Right hindlimb (tissue), 1 donor: ENCODE measurements at places on chromosomes 5 and 9.

DNA sequence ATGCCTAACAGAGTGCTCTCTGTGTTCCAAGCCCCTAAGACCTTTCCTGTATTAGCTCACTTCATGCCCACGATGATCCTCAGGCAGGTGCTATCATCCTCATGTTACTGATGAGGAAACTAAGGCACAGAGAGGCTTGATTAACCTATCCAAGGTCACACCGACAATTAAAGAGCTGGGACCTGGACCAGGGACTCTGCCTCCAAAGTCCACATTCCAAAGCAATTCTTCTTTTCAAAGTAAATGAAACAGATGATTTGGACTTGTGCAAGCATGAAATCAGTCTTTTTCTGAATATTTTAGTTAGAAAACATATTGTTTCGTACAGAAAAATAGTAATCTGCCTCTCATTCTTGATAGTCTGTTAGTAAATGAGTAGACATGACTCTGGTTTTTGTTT is 18.1 kb upstream of the RASEF start:
- DNase-seq: no peak

DNA sequence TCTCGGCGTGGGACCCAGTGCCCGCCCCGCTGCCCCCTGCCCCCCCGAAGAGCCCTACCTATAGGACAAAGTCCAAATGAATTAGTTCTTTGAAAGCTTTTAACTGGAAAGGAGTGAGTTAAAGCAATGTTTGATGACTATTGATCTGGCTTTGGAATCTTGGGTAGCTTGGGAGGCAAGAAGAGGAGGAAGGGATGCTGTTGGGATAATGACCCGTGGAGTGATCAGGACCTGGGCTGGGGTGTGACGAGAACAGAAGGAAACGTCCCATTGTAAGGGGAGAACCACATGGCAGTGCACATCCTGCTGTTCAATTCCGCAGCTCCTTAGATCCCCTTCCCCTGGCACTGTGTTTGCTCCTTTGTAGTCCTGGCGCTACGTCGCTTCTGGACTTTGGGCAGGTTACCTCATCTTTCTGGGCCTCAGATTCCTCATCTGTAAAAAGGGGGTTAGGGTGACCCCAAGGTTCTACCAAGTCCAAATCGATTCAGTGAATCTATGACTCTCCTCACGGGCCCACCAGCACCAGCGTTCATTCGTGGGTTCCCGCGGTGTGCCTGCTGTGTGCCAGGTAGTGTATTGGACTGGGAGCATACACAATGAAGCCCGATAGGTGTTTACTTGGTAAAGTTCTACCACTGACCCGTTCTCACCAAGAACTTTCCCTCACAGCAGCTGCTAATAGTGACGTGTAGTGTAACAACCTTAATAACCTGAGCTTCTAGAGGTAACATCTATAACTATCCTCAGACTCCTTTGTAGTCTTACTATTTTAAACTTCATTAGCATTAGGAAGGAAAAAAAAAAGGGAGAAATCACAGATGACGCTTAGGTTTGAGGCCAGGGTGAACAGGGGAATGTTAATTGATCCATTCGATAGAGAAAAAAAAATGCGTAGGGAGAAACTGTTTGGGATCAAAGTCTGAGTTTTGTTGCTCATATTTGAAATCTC is 1.1 kb upstream of the NADK2 start:
- DNase-seq: peak; percentile 30

- no peak for DNase-seq
Observed at GRCh38 chr5:20649966-20650365, 662.0 kb upstream of the CDH18 start.

DNA sequence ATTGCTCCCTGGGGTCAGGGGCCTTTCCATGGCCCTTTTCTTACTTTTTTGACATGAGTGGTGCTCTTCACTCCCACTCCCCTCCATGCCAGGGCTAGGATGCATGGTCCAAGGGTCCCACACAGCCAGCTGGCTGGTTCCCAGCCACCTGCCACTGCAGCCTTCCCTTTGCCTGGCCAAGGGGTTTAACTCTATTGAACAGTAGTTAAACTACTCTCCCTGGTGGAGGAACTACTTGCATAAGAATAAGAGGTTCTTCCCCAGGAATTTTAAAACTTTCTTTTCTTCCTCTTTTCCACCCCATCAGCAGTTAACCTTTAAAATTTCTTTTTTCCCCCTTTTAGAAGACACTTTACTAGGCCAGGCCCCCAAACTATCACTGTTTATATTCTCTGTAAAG is 1532.8 kb upstream of the ACO1 start:
- no peak for DNase-seq

GRCh38 chr9:113695440-113695851 is 180.7 kb upstream of the ZNF618 start:
- no peak for DNase-seq

DNA sequence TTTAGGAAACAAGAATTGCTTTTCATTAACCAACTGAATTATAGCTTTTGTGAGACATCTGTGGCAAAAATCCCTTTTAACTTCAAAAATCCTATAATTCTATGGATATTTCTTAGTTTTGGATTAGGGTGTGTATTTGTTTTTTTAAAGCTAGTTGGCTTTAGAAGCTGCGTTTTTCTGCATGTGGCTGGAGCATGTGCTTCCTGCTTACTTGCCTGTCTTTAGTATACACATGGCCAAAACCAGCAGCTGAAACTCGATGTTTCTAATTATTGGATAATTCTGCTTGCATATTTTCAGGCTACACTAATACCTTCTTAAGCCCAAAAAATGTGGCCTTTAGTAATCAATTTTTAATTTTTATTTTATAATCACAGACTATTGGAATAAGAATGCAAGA is 8.9 kb downstream of the RECK start:
- DNase-seq: no peak

- DNase-seq: no peak
Observed at GRCh38 chr9:80951675-80952074, 737.7 kb downstream of the TLE1 start.

DNA sequence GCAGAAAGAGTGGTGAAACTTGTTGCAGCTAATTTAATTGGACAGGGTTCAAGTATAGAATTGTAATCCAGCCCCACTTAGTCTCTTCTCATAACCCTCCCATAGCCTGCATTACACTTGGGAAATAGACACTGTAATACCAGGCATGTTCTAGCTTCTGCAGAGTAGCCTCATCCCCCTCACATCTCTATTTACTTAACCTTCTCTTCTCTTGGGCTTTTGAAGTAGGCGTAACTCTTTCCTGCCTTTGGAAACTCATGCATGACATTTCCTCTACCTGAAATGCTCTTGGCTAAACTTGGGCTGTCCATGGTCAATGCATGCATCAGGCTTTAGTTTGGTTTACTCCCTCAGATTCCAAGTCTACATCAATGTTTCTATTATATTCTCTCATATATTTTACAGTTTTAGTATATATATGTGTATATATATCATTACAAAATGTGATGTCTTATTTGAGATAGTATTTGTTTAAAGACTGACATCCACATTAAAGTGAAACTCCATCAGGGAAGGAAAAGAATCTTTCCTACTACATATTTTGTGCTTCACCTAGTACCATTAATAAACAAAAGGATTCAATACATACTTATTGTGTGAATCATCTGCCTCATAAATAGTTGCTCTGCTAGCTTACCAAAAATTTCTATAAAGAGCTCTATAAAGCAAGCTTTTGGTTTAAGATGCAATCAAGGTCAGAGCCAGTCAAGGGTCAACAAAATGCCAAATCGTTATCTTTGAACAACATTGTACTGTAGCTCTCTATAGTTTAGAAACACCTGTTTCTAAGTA is 1158.0 kb downstream of the MAT2B start:
- no peak for DNase-seq

GRCh38 chr9:35984021-35984420 is 26.1 kb upstream of the OR2S2 start:
- DNase-seq: no peak

DNA sequence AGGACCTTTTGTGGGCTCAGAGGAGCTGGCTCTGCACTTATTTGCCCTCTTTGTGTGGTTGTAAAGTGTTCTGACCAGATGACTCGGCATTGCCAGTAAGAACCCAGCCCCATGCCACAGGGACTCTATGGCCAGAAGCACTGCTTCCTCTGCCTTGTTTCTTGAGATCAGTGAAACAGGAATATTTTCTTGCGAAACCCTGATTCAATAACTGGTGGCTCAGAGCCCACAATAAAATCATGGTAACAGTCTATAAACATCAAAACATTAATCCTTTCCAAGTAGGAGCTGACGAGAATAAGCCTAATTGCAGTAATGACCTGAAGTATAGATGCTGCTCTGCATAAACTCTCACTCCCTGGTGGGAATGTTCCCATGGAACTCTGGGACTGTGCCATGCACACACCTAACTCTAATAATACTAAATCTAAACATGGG is 344.3 kb downstream of the ZNF608 start:
- peak; percentile 25 for DNase-seq

DNA sequence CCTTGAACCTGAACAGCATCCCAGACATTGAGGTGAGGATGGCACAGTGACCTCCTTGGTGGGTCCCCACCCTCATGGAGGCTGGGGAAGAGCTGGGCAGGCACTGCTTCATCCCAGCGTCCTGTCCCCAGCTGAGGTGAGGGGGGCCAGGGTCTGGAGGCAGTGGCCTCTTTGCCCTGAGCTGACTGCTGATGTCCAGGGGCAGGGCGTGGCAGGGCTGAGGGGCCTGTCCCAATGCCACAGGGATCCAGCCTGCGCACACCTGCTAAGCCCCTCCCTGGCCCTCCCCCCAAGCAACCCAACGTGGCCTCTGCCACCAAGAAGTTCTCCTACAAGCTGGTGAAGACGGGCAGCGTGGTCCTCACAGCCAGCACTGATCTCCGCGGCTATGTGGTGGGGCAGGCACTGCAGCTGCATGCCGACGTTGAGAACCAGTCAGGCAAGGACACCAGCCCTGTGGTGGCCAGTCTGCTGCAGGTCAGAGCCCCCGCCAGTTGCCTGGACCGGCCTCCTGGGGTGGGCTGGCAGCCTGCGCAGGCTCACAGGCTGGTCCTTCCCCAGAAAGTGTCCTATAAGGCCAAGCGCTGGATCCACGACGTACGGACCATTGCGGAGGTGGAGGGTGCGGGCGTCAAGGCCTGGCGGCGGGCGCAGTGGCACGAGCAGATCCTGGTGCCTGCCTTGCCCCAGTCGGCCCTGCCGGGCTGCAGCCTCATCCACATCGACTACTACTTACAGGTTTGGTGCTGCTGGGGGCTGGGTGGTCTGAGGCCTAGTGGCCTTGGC is 4.9 kb upstream of the EHMT1 start:
- no peak for DNase-seq
